Activated CD4-positive, alpha-beta T cell treated with anti-CD3 and anti-CD28 coated beads, Interleukin-2, amount 50 U/mL, for 48 hours (primary cell): ENCODE measurements at places on chromosomes 13 and 19.

- peak; percentile 27 for DNase-seq
These were observed 371.9 kb downstream of the KCNRG start for GRCh38 chr13:50387051-50387581.

DNA sequence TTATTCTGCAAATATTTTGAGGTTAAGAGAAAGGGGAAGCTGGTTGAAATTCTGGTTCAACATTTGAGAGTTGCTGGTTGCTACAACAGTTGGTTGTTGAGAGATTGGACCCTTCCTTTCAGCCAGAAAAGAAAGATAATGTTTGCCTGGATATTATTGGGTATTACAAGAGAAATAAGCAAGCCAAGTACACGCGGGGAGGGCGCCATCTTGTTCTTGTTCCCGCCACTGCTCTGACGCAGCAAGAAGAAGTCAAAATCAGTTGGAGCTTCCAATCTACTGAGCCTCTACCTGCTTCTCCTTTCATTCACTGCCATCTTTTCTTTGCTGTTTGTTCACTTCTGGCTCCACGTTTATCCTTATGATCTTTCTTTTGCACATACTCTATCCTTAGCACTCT, 18.4 kb downstream of the BSPH1 start:
- no peak for DNase-seq

GRCh38 chr13:74063533-74064100, 70.6 kb downstream of the KLF12 start:
- DNase-seq: no peak

GRCh38 chr13:64810750-64811149, 2419.4 kb downstream of the PCDH9 start:
- no peak for DNase-seq

- DNase-seq: no peak
These were observed 2.0 kb downstream of the GRAMD1A start for GRCh38 chr19:35002037-35002535.

DNA sequence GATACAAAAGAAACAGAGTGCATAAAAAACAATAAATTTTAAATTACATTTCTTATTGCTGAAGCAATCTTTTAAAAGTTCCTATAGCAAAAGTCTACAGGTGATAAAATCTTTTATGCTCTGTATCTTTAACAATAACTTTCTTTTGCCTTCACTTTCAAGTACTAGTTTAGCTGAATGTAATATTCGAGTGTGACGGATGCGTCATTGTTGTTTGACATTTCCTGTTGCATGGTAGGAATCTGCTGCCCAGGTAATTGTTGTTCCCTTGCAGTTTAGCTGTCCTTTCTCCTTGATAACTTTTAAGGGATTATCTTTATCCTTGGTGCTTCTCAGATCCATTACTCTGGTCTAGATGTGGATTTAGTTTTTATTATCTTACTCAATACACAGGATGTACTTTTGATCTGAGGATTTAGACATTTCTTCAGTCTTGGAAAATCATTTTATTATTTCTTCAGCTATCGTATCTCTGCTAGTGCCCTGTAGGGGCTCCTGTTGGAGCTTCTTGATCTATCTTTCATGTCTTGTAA, 2.1 kb upstream of the CPB2 start:
- no peak for DNase-seq

DNA sequence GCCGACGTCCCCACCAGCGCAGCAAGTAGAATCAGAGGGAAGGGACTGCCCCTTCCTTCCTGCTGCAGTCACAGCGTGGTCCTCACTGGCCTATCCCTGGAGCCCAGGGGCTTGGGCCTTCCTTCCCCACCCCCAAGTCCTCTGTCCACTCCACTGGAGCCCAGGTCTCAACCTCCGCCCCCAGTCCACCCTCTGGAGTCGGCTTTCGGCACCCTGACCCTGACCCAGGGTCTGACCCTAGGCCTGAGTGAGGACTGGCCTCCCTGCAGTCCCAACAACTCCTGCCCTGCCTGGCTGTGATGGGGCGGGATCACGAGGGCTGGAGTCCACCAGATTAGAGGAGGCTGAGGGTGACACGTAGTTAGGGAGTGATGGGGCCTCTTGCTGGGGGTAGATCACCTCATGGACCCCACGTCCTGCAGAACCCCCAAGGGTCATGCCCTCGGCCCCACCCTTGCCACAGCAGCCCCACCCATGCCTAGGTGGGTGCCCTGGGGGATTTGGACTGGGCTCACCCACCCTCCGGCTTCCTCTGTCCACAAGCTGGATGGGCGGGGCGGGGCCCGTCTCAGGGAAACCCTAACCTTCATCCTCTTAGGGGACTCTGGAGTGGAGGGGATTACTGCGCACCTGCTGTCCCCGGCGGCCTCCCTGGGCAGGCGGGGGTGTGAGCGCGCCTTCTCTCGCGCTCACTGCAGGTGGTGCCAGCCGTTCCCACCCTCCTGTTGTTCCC, 3.8 kb downstream of the RAX2 start:
- DNase-seq: no peak

GRCh38 chr13:32883474-32883873, 132.7 kb upstream of the KL start:
- no peak for DNase-seq

DNA sequence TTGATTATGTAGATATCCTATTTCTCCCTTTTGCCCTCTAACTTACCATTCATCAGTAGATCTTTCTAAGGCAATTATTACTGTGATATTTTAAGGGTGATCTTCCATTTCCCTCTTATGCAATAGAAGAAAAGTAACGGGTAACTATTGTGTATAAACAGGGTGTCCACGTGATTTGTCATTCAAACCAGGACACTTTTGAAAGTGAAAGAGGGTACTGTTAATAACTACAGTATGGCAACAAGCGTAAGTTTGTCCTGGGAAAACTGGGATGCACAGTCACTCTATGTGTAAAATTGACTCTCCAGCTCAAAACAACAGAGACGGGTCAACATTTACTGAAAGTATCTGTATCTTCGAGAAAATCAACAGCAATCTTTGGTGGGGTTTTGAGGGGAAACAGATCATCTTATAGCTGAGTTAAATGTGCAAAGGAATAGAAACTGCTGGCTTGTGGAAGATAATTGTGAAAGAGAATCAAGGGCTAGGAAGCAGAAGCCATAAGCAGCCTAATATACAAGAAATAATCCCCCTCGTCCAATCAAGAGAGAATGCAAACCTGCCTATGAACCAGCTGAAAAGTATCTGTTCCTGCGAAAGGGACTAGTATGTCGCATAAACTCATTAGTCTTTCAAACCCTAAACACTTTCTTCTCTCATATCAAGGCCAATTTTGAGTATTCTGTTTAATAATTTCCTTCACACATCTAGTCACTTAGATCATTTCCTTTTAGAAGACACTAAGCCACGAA, 126.7 kb downstream of the FOXO1 start:
- no peak for DNase-seq

GRCh38 chr19:2010135-2010668, 5.3 kb downstream of the BTBD2 start:
- DNase-seq: no peak

GRCh38 chr13:40586886-40587565, 79.4 kb downstream of the FOXO1 start:
- DNase-seq: no peak

DNA sequence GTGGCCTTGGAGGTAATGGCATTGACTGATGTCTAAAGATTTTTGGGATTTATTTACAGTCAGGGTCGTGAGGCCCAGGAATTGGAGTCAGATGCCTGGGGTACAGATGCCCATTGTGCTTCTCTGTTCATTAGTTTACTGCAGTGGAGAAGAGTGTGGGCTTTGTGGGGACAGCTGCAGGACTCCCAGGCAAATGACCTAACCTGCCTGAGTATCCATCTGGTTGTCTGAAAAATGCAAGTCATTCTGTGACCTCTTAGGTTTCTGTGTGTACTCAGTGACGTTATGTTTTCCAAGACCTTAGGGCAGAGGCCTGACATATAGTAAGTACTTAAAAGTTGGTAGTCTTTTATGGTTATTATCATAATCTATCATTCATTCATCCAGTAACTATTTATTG, 60.5 kb downstream of the SPATA13 start:
- DNase-seq: no peak

DNA sequence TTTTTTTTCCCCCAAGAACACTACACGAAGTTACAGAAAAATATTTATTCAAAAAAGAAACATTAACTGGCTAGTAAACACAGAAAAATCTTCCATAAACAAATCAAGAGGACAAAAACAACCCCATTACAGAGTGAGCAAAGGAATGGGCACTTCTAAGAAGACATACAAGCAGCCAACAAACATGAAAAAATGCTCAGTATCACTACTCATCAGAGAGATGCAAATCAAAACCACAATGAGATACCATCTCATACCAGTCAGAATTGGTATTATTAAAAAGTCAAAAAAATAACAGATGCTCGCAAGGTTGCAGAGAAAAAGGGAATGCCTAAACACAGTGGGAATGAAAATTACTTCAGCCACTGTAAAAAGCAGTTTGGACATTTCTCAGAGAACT, 131.7 kb downstream of the UGGT2 start:
- no peak for DNase-seq

DNA sequence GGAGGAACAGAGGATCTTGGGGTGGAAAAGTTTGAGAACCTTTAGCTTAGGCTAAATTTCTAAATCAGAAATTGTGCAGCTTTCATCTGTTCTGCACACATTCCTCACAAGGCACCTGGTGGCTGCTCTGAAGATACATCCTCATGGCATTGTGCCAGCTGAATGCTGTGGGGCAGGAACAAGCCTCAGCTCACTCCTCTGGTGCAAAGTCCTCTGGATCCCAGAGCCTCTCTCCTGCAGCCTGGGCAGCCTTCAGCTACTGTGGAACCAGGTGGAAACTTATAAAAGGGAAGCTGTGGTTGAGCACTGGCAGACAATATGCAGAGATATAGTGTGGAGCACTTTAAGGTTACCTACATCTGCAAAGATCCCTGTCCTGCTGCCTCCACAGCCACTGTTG, 72.3 kb downstream of the KCTD12 start:
- no peak for DNase-seq

GRCh38 chr13:18948012-18948663, 233.5 kb downstream of the TUBA3C start:
- DNase-seq: no peak

DNA sequence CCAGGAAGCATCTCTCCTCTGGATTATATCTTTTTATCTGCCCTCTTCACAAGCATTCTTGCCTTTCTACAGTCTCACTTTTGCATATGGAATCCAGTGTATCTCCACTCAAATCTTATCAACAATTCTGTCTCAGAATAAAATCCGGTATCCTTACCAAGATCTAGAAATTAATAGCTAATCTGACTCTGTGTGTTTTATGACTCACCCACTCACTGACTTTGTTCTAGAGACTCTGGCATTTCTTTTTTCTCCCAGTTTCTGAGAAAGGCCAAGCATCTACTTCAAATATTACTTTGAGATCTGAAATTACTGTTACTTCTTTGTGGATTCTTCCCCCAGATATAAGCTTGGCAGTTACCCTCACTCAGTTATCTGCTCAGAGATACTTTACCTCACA, 913.5 kb upstream of the ATXN8OS start:
- no peak for DNase-seq

- DNase-seq: no peak
These were observed 518.3 kb downstream of the GPC6 start for GRCh38 chr13:93744886-93745285.

DNA sequence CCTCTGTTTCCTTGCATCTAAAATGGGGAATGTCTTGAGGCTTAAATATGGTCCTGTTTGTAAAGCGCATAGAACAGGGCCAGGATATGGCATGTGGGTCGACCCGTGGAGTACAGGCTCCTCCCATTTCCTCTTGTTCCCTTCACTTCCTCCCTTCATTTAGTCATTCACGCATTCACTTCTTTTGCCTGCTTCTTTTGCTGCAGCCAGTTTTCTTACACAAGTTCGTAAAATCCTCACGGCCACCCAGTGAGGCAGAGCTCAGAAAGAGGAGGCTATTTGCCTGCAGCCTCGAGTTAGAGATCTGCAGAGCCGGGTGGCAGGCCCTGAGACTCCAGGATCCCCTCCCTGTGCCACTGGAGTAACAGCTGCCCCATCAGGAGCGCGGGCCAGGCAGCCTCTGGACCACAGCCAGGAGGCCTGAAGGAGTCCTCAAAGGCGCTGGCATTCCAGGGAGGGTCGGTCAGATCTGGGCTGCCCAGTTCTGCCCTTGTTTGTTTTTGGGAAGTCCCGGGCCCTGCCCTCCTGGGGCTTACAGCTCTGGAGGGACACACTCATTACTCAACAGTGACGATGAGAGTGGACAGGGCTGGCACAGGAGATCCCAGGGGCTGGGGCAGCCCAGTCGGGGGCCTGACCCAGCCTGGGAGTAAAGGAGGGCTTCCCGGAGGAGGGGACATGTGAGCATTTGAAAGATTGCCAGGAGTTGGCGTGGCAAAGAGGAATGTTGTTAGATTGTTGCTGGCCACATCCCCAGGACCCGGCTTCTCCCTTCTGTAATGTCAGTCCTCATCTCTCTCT, 4.6 kb downstream of the PPP5C start:
- peak; percentile 30 for DNase-seq

DNA sequence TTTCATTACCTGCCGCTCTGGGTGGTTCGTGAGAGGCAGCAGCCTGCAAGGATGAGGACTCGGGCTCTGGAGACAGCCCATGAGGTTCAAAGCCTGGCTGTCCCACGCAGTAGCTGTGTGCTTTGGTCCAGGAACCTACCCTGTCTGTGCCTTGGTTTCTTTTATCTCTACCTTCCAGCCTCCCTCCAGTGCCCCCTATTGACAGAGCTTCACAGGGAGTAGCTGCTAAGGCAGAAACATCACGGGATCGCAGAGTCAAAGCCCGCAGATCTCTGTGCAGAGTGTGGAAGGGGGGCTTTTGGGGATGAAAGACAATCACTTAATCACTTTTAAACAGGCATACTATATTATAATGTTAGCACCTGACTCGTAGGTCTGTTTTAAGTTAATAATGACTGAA, 16.2 kb downstream of the ZNF71 start:
- no peak for DNase-seq
